Ascending aorta (tissue), 2 donors: ENCODE measurements at places on chromosomes 4 and X. TPM values are rescaled to one million over a fixed set of nuclear protein-coding genes. Genes with fewer than 3 reads are reported as not detected.

Gene KDR
- 22.9 TPM for total RNA-seq

Gene ADH7
- not detected for total RNA-seq

Gene MMRN1
- 109 TPM for total RNA-seq

Gene RTL3
- total RNA-seq = not detected

Gene KLHL13
- 7.0 TPM for total RNA-seq

Gene P2RY10
- not detected for total RNA-seq

Gene NDNF
- total RNA-seq = 1.9 TPM

Gene CXCL9
- total RNA-seq = 0.21 TPM

Gene IL1RAPL1
- total RNA-seq = not detected

Gene MAGEC2
- total RNA-seq = not detected

Gene PCDH19
- 11.0 TPM for total RNA-seq

Gene CFAP99
- not detected for total RNA-seq

Gene DGAT2L6
- total RNA-seq = not detected

GRCh38 chrX:45322382-45322781 lies 121.7 kb upstream of the DIPK2B start:
- no peak overlapping the region for H3K4me3 ChIP-seq
- no peaks in the 10 kb centered on the region for H3K27me3 ChIP-seq
- no peaks in the 10 kb centered on the region for H3K36me3 ChIP-seq
- H3K4me1 ChIP-seq = no peaks in the 10 kb centered on the region
- no peak for DNase-seq

- H3K27ac ChIP-seq = no peak overlapping the region
- no peak for DNase-seq
- H3K36me3 ChIP-seq = no peaks in the 10 kb centered on the region
- no peaks in the 10 kb centered on the region for H3K27me3 ChIP-seq
Observed at GRCh38 chrX:53715346-53715924, 28.9 kb upstream of the HUWE1 start.

DNA sequence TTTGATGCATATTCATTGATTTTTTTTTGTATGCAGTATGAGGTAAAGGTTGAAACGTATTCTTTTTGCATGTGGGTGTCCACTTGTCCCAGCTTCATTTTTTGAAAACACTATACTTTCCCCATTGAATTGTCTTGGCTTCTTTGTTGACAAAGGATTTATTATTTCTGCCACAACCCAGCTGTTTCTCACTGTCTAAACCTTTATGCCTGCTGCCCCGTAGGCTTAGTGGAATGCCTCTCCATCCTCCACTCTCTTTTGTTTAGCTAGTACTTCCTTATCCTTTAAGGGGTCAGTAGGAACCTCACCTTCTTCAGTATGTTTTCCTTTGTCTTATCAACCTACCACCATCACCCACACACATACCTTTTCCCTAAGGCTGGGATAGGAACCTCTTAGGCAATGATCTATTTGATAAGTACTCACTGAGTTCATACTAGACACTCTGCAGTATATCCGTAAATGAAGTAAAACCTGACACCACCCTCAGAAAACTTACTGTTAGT lies 8.5 kb downstream of the FMR1 start:
- no peaks in the 10 kb centered on the region for H3K27me3 ChIP-seq
- H3K4me1 ChIP-seq = no peaks in the 10 kb centered on the region
- H3K36me3 ChIP-seq = no peaks in the 10 kb centered on the region
- DNase-seq = no peak
- H3K4me3 ChIP-seq = no peak overlapping the region
- H3K27ac ChIP-seq = no peak overlapping the region

DNA sequence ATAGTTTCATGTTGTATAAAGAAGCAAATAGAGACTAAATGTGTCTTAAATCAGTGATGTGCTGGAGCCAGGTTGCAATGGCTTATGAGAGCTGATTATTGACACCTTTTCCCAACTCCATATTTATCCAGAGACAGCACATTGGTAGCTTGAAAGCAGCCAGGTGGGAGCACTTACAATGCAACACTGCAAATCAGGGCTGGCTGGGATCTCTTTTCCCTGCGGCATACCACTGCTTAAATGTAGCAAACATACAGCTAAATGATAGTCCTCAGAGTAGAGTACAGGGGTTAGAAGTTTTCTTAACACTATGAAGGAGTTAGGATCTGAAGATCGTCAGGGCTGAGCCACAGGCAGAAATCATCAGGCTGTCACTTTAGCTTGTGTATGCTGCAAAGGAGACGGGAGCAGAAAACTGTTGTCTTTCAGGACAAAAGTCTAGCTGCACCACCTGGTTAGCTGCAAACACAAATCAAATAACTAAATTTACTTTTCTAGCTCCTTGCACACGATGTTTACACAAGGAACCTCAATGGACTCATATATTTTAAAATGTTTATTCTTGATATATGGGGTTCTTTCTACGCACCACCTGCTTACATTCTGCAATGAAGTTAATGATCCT lies 527.3 kb downstream of the TLL1 start:
- no peaks in the 10 kb centered on the region for H3K4me1 ChIP-seq
- no peaks in the 10 kb centered on the region for H3K27me3 ChIP-seq
- DNase-seq = no peak
- no peak overlapping the region for H3K27ac ChIP-seq

DNA sequence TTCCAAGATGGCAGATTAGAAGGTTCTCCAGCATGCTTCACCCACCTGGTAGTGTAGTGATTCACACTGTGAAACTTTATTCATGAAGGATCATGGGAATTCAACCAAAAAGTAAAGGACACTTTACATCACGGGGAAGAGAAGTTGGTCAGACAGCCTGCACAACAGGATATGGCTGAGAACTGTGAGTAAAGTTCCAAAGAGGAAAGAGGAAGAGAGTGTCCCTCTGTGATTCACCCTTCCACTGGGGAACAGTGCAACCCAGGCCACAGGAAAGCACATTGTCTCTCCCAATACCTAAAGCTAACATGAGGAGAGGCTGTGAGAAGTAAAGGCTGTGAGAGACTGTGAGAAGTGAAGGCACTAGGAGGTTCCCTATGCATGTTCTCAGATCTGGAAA lies 137.2 kb downstream of the STPG2 start:
- DNase-seq = no peak
- H3K36me3 ChIP-seq = no peaks in the 10 kb centered on the region
- no peaks in the 10 kb centered on the region for H3K27me3 ChIP-seq
- no peaks in the 10 kb centered on the region for H3K4me1 ChIP-seq

DNA sequence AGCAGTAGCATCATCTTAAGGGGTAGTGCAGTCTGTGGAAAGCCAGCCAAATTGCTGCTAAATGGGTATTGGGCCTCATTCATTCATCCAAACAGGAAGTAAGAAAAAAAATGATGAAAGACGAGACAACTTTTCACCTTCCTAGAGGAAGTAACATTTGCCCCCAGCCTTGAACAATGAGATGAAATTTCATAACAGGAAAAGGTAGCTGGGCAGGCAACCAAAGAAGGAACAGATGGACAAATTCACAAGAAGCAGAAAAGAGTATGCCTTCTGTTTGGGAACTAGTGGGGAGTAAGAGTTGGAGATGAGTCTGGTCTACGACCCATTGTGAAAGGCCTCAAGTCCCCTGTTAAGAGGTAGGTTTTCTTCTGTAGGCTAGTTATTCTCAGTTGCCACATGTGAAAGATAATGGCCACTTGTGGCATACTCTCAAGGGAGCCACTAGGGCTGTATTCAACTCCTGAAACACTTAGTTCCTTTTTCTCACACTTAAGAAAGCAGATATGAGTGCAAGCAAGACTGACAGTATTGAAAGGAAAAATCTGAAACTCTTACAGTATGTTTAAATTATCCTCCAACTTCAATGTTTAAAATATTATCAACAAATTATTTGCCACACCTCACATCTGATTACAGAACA lies 190.4 kb downstream of the AR start:
- no peaks in the 10 kb centered on the region for H3K4me1 ChIP-seq
- no peaks in the 10 kb centered on the region for H3K36me3 ChIP-seq
- no peak overlapping the region for H3K27ac ChIP-seq
- no peak for DNase-seq
- no peak overlapping the region for H3K4me3 ChIP-seq
- no peaks in the 10 kb centered on the region for H3K27me3 ChIP-seq

- H3K4me1 ChIP-seq = peaks cover 10% of the 10 kb centered on the region
- H3K36me3 ChIP-seq = no peaks in the 10 kb centered on the region
- no peaks in the 10 kb centered on the region for H3K27me3 ChIP-seq
- no peak overlapping the region for H3K4me3 ChIP-seq
Observed at GRCh38 chr4:144644368-144645101, 1.4 kb upstream of the HHIP start.

DNA sequence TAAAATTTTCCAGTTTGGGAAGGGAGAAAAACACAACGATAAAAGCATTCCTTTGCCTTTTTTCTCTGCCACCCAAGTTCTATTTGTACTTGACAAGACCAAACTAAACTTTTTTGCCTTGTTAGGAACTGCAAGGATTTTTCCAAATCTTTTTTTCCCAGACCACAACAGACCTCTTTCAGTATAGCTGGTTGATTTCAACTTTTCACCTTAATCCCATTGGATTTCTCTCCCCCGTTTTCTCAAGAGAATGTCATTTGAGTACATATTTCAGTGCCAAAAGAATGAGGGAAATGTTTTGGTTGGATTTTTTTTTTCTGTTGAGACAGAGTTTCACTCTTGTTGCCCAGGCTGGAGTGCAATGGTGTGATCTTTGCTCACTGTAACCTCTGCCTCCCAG lies 18.5 kb upstream of the SGMS2 start:
- no peaks in the 10 kb centered on the region for H3K27me3 ChIP-seq
- no peaks in the 10 kb centered on the region for H3K4me1 ChIP-seq
- no peak overlapping the region for H3K4me3 ChIP-seq
- H3K27ac ChIP-seq = no peak overlapping the region
- no peaks in the 10 kb centered on the region for H3K36me3 ChIP-seq

GRCh38 chrX:71549986-71550385 lies 17.1 kb downstream of the OGT start:
- no peak overlapping the region for H3K27ac ChIP-seq
- peaks cover 27% of the 10 kb centered on the region for H3K36me3 ChIP-seq
- no peaks in the 10 kb centered on the region for H3K27me3 ChIP-seq
- no peak for DNase-seq
- H3K4me1 ChIP-seq = no peaks in the 10 kb centered on the region
- no peak overlapping the region for H3K4me3 ChIP-seq

DNA sequence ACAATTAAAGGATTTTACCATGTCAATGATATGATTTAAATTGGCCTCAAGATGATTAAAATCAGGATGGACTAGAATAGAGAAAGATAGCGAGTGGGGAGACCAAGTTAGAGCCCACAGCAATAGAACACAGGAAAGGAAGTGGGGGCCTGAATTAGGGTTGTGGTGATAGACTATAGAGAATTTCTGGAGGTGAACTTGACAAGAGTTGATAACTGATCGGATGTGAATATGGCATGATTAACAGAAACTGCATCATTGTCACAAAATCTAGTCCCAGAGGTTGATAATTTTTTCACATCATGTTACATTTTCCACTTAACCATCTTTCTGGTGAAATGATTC lies 26.3 kb upstream of the TRPC3 start:
- H3K27me3 ChIP-seq = no peaks in the 10 kb centered on the region
- H3K4me1 ChIP-seq = no peaks in the 10 kb centered on the region
- no peak for DNase-seq
- H3K36me3 ChIP-seq = no peaks in the 10 kb centered on the region

DNA sequence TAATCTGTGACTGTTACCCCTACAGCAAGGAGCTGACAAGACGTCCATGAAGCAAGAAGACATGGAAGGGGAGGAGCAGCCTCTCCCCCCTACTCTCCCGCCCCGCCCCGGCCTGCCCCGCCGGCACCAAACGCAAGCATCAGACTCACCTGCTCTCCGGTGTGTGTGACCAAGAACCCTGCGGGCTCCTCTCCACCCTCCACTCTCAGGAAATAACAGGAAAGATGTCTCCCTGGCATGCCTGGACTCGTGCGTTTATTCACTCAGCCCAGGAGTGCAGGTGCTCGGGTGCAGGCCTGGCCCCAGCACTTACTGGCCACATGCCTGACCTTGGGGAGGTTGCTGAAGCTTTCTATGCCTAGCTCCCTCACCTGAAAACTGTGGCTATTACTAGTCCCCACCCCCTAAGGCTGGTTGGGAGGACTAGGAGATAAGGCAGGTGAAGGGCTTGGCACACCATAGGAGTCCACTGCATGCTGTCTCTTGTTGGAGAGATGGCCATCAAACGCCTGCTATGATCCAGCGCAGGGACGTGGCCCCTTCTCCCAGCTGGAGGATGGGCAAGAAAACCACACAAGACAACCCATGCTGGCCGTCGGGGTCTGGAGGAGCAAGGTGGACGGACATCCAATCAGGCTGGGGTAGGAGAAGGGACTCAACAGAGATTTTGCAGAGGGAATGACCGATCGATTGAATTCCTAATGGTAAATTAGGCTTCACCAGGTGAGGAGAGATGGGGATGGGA lies 34.9 kb upstream of the CLDN24 start:
- peak; percentile 44 for DNase-seq
- H3K4me1 ChIP-seq = no peaks in the 10 kb centered on the region
- no peaks in the 10 kb centered on the region for H3K36me3 ChIP-seq
- no peak overlapping the region for H3K4me3 ChIP-seq
- no peak overlapping the region for H3K27ac ChIP-seq

- H3K4me1 ChIP-seq = no peaks in the 10 kb centered on the region
- H3K36me3 ChIP-seq = no peaks in the 10 kb centered on the region
- no peaks in the 10 kb centered on the region for H3K27me3 ChIP-seq
- no peak for DNase-seq
- H3K27ac ChIP-seq = no peak overlapping the region
- H3K4me3 ChIP-seq = no peak overlapping the region
Observed at GRCh38 chr4:158964114-158964727, 138.7 kb upstream of the RAPGEF2 start.

DNA sequence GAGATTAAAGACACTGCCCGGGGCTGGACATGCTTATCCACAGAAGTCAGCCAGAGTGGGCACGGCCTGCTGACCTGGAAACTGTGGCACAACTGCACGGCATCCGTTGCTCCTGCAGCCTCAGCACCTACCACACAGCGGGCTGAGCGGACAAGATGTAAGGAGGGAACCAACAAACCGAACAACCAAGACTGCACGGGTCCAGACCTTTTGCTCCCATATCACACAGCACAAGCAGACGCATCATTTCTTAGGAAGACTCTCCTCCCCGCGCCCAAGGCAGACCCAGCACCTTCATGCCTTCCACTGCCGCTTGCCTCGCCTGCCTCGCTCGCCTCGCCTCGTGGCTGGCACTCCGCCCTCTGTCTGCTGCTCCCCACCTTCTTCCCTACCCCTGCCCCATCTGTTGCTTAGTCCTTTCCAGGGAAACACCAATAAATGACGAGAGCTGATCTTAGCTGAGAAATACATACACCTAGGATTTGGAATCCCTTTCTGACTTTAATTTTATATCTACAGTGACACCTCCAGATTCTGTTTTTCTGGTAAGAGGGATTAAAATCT lies 79.0 kb downstream of the AFAP1 start:
- H3K27ac ChIP-seq = no peak overlapping the region
- peaks cover 11% of the 10 kb centered on the region for H3K4me1 ChIP-seq
- no peak for DNase-seq
- H3K36me3 ChIP-seq = no peaks in the 10 kb centered on the region

GRCh38 chr4:118076958-118077766 lies 42.9 kb downstream of the NDST3 start:
- no peaks in the 10 kb centered on the region for H3K36me3 ChIP-seq
- DNase-seq = no peak
- H3K27me3 ChIP-seq = no peaks in the 10 kb centered on the region
- no peaks in the 10 kb centered on the region for H3K4me1 ChIP-seq
- no peak overlapping the region for H3K4me3 ChIP-seq
- no peak overlapping the region for H3K27ac ChIP-seq

- no peak overlapping the region for H3K4me3 ChIP-seq
- no peak overlapping the region for H3K27ac ChIP-seq
- H3K27me3 ChIP-seq = no peaks in the 10 kb centered on the region
- DNase-seq = no peak
- H3K36me3 ChIP-seq = no peaks in the 10 kb centered on the region
Observed at GRCh38 chr4:164136180-164136616, 617.7 kb upstream of the SMIM31 start.
